SW 1271 (cell line): ENCODE measurements at places on chromosomes 3 and 15.

DNA sequence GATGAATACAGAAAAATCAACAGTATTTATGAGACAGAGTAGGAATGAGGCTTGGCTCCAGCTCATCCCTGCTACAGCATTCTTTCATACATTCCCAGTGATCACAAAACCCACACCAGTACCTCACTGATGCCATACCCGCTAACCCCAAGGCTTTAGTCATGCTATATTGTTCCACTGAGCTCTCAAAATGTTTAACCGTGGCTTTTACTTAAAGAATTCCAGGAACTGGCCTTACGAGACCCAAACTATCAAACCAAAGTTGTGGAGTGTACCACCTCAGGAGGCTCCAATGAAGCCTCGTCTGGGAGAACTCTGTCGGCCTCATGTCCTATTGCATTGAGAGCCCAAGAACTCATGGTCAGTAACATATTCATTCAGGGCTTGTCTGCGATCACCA is 278.9 kb downstream of the ULK4 start:
- DNase-seq: no peak

- DNase-seq: no peak
These were observed 65.0 kb downstream of the PDZRN3 start for GRCh38 chr3:73559749-73560148.

DNA sequence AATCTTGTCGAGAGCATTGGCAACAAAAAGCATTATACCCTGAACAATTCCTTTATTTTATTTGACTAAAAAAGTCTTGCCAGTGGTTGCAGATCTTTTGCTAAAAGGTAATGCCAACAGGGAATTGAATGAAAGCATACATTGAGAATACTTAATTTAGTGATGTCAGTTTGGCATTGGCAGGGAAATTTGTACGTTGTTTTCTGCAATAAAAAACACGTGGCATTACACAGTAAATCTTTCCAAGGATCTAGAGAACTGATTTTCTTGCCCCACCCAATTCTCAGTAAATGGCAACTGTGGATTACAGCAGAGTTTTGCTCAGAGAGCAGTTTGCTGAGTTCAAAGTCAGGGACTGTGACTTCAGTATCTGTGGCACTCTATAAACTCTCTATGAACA is 38.3 kb upstream of the IGSF10 start:
- DNase-seq: no peak

GRCh38 chr3:186849374-186849975 is 7.0 kb downstream of the ADIPOQ start:
- DNase-seq: peak; percentile 57

DNA sequence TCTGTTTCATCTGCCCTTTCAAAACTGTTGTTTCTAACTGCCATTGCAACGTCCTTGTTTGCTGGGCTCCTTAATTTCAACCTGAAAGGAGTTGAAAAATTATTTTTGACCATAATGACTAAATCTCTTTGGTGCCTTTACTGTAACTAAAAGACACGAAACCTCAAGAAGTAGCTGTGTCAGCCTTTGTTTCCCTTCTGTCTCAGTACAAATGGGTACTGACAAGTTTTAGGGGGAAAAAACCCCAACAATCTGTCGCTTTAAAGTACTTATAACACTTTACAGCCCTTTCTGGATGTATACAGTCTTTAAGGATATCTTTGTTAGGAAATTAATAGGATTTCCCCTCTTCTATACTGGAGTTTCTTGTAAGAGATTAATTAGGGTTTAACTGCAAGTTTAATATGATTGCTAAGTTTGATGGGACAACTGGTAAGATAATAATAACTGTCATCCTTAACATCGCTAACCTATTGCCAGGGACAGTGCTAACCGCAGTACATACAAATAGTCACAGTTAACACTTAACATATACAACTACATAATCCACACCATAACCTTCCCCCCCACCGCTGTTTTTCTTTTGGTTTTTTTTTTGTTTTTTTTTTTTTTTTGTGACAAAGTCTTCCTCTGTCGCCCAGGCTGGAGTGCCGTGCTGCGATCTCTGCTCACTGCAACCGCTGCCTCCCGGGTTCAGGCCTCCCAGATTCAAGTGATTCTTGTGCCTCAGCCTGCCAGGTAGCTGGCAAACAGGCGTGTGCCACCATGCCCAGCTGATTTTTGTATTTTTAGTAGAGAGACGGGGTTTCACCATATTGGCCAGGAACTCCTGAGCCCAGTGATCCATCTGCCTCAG is 1.7 kb downstream of the GXYLT2 start:
- DNase-seq: no peak
